ENCODE measurements at places on chromosomes 12 and 14. TPM values are rescaled to one million over a fixed set of nuclear protein-coding genes. Genes with fewer than 3 reads are reported as not detected.

- peak; percentile 31 for DNase-seq
Observed at GRCh38 chr12:74889563-74890236, 319.9 kb downstream of the KCNC2 start.

- DNase-seq: no peak
Observed at GRCh38 chr12:2636741-2637340, 157.9 kb upstream of the FKBP4 start.

- no peak for DNase-seq
Observed at GRCh38 chr14:50082784-50083466, 33.4 kb downstream of the VCPKMT start.

MYH6 gene
- total RNA-seq: not detected

OSGEP gene
- 61.1 TPM for total RNA-seq

- DNase-seq: no peak
Observed at GRCh38 chr14:41899416-41899815, 292.7 kb downstream of the LRFN5 start.

GRCh38 chr12:49131894-49132461 lies 783 bp upstream of the TUBA1B start:
- DNase-seq: no peak

DNA sequence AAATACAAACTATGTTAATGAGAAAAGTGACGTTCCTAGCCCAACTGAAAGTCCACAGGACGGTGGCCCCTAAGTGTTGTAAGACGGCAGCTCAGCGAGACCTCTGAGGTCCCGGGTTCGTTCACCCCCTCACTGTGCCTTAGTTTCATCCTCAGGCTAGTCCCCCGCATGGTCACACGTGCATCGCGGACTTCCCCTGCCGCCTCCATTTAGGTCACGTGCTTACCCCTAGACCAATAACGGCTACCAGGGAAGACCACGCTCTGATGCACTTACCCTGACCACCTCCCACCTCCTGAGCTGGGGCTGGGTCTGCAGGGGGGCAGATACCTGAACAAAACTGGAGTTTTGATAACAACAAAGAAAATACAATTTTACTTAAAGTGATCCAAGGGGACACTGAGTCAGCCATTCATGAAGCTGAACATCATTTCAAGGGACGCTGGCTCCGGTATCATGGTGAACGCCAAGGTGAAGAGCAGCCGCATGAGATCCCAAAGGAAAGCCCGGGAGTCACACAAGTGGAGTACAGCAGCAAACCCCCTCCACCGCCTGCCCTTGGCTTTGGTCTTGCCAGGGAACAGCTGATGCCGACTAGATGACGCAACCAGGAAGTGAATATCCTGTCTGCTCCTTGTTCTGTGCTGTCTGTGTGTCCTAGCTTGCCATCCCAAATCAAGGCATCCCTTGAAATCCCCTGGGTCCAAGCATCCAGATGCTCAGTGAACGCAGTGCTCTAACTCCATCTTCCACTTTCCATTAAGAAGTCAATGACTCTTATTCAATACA lies 274.1 kb downstream of the PCNX1 start:
- DNase-seq: no peak

- peak; percentile 21 for DNase-seq
Observed at GRCh38 chr14:57657487-57657886, 163.8 kb upstream of the CCDC198 start.

DNA sequence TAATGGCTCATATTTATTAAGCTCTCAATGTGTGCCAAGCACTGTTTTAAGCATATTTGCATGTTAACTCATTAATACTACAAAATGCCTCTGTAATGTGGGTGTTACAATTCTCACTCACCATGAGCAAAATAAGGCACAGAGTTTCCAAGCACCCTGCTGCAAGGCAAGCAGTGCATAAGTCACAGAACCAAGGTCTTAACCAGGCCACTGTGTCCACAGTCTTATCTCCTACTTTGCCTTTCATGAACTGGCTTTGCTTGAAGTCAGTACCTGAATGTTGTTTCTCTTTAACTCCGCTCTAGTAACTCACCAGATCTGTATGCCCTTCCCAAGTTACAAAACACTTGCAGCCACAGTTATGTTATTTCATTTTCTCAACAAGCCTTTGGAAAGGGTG lies 1372.7 kb downstream of the AACS start:
- no peak for DNase-seq

CAPZA3 gene
- total RNA-seq: not detected

GRCh38 chr14:20631023-20631879 lies 10.2 kb downstream of the OR6S1 start:
- DNase-seq: no peak

GRCh38 chr12:123126294-123127181 lies 24.4 kb downstream of the PITPNM2 start:
- DNase-seq: peak; percentile 98

GRCh38 chr14:42929806-42930480 lies 1323.3 kb downstream of the LRFN5 start:
- DNase-seq: no peak
